Stimulated activated CD4-positive, alpha-beta T cell treated with anti-CD3 and anti-CD28 coated beads, TNF-alpha, amount 100 ng/mL, for 48 hours (primary cell): ENCODE measurements at places on chromosomes 3 and 15.

DNA sequence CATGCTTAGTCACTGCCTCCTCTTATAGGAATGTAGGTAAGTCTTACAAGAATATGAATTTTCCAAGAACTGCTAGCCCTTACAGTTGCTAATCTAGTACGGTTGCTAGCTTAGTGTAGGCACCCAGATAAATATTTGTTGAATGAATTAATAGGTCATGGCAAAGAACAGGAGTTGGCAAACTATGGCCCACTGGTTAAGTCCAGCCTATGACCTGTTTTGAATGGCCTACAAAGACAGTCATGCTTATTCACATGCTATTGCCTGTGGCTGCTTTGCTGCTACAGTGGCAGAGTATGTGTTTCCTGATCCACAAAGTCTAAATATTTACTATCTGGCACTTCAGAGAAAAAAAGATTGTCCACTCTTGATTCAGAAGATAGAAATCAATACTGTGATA is 631.8 kb downstream of the AGBL1 start:
- DNase-seq: no peak

DNA sequence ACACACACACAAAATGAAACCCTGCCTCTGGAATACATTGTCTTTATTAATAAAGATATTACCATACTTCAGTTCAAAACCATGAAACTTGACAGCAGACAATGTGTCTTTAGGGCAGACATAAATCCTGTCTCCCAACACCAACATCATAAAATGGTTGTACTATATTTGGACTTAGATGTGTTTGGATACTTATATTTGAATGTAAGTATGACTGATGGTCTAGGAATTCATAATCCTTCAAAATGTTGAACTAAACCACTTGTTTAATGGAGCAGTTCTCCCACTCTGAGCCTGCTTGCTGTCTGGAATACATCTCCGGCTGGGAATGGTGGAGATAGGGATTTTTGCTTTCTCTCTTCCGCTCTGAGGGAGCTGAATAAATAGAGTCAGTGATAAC is 10.6 kb downstream of the FBN1 start:
- DNase-seq: no peak

DNA sequence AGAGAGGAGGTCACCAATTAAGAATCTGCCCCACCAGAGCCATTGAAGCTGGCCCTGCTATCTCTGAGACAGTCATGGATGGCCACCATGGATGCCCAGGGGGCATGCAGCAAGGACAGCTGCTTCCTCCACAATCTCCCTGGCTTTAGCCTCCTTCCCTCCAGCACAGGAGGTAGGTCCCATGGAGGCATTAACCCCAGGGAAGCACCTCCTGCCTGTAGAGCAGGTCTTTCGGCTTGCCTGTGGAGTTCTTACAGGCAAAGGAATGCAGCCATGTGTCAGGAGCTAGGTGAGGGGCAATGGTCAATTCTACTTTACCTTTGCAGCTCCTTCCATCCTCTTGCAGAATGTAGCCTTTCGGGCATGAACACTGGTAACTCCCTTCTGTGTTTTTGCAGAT is 93.8 kb downstream of the DUT start:
- no peak for DNase-seq

GRCh38 chr3:154115332-154115731 is 5.9 kb upstream of the ARHGEF26 start:
- no peak for DNase-seq

DNA sequence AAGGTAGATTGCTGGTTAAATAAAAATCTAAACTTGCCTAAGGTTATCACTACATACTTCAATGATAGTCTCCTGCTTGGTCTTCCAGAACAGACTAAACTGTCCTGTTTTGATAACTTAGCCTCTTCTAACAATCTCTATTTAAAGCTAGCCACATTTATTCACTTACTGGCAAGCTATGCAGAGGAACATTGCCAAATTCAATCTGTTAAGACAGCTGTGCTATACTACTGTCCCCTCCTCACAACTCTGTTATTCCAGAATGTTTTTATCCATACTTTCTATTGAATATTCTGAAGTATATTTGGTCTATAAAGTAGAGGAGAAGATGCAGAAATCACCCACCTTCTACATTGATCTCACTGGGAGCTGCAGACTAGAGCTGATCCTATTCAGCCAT is 594.0 kb upstream of the CCDC54 start:
- no peak for DNase-seq

GRCh38 chr15:76837474-76837873 is 67.7 kb downstream of the SCAPER start:
- DNase-seq: no peak
